Stimulated activated CD4-positive, alpha-beta T cell treated with anti-CD3 and anti-CD28 coated beads, TNF-alpha, amount 100 ng/mL, for 4 hours (primary cell): ENCODE measurements at places on chromosomes 2 and 18.

- DNase-seq: no peak
These were observed 137.2 kb upstream of the KLHL14 start for GRCh38 chr18:32909798-32910561.

- no peak for DNase-seq
These were observed 23.7 kb upstream of the PLEKHM3 start for GRCh38 chr2:208049006-208049405.

GRCh38 chr2:207464007-207464406 is 65.8 kb upstream of the CREB1 start:
- no peak for DNase-seq

DNA sequence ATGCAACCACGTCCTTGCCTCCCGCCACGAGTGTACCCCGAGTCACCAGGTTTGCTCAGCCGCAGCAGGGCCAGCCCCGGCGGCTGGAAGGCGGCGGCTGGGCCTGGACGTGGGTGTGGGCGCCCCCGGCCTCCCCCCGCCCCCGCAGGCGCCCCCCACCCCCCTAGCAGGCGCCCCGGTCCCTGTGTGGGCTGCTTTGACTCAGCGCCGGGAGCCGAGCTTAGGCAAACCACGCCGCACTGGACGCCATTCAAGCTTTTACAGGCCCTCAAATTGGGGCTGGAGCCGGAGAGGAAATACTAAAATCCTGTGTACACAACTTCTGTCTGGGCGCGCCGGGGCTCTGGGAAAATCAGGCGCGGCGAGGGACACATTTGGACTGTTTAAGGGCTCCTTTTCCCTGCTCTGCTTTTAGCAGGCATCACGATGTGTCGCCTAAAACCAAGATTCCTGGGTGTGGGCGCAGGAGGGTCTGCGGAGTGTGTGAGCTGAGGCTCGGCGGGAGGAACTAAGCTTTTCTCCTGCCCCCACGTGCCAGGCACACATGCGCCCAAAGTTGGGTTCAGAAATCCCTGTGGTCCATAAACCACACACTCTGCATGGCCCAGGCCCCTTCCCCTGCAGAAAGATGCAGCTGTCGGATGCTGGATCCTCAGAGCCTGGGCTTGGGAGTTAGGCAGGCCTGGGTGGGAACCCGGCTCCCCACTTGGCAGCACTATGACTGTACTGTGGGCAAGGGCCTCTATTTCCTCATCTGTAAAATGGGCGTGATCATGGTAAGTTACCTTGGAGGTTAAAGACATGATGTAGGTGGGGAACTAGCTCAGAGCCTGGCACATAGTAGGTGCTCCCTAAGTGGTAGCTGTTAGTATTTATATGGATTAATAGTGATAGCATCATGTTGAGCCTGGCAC is 57.6 kb downstream of the ATOH8 start:
- DNase-seq: no peak

DNA sequence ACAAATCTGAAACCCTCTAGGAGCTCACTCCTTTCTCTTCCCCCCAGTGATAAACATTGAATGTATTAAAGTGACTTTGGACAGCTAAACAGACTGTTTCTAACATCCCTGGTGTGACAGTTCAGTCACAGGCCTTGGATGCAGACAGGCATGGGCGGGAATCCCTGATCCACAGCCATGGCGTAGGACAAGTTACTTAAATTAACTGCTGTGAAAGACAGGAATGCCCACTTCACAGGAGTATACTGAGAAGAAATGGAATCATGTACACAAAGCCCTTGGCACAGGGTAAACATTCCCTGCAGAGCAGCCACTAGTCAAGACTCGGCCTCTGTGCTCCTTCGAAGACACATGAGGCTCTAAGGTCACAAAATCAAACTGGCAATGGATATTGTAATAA is 34.0 kb downstream of the FARSB start:
- DNase-seq: no peak

- no peak for DNase-seq
These were observed 544.9 kb upstream of the LINC00305 start for GRCh38 chr18:64693766-64694165.

GRCh38 chr18:47316924-47317323 is 65.5 kb upstream of the SKOR2 start:
- DNase-seq: no peak

DNA sequence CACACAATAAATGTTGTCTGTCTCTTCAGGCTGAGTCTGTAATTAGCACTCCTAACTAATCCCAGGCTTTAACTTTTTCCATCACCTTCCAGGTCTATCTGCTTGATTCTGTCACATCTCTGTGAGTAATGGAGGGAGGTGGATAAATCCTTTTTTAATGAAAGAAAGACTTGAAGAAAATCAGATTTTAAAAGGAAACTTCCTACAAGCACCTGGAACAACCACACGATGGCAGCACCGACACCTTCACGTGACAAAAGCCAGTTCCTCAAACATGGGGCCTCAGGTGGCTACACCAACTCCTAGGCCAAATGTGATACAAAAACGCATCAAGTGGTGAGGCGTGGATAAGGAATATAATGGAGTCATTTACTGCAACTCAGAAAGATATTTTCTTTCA is 41.8 kb downstream of the TGFBRAP1 start:
- DNase-seq: no peak

DNA sequence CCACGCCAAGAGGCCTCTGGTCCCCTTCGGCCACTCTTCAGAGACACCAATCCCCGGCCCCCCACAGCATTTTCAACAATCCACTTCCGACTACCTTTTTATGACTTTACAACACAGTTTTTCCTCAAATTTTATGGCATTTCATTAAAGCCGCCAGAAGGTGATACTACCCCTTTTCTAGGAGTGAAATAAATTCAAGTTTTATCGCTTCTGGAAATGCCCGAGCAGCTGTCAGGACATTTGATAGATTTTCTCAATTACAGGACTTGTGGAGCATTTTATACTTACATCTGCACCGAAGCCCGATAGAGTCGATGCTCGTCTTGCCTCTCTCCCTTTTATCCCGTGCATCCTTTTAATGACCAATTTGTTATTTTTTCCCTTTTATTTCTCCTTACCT is 108.1 kb upstream of the CREB1 start:
- no peak for DNase-seq
